ENCODE measurements at places on chromosomes 7 and 10. TPM values are rescaled to one million over a fixed set of nuclear protein-coding genes. Genes with fewer than 3 reads are reported as not detected.

GRCh38 chr10:70234668-70235447 lies 1.6 kb upstream of the PPA1 start:
- H3K4me3 ChIP-seq = peak overlapping the region; percentile 34
- H3K4me1 ChIP-seq = peaks cover 28% of the 10 kb centered on the region
- H3K36me3 ChIP-seq = peaks cover 9% of the 10 kb centered on the region
- no peaks in the 10 kb centered on the region for H3K27me3 ChIP-seq

DNA sequence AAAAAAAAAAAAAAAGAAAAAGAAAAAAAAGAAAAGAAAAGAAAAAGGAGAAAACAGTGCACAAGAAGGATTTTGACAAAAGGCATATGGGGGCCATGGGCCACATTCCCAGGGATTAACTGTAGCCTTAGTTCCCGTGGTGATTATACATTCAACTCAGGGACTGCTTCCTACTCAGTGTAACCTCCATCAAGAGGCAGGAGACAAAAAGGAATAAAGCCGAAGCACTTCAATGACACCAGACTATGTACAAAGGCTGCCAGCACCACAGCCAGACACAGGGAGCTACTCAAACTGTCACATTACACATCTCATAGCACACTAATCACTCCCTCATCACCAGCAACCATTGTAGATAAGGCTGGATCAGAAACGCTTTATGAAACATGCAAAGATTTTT lies 5.1 kb upstream of the PMPCB start:
- H3K4me1 ChIP-seq = peaks cover 13% of the 10 kb centered on the region
- H3K4me3 ChIP-seq = no peak overlapping the region
- H3K27ac ChIP-seq = no peak overlapping the region
- no peak for DNase-seq
- H3K27me3 ChIP-seq = peaks cover 14% of the 10 kb centered on the region

GRCh38 chr10:35699848-35700486 lies 57.9 kb upstream of the FZD8 start:
- DNase-seq = no peak
- H3K4me3 ChIP-seq = no peak overlapping the region
- no peaks in the 10 kb centered on the region for H3K27me3 ChIP-seq

DNA sequence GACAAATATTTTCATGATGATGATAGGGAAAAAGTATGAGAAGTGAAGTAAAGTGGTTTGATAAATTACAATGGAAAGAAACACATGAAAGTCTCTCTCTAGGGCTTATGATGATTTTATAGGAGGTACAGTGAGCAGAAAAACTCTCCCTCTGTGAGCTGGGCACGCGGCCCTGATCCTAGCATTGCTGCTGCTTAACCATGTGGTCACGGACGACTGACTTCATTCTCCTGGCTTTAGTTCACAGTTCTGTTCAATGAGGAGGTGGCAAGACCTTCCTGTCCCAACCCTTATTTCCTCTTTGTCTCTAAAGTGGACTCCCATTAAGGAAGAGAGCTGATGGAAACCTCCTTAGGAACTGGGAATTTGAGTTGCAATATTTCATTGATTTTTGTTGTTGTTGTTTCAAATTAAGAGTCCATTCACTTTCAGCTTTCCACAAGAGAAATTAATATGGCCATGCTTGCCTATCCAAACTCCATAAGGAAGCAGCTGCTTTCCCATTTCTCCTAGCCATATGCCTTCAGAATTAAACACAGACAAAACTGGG lies 8.2 kb upstream of the PON3 start:
- H3K27me3 ChIP-seq = peaks cover 2% of the 10 kb centered on the region
- H3K27ac ChIP-seq = no peak overlapping the region
- no peak overlapping the region for H3K4me3 ChIP-seq

DNA sequence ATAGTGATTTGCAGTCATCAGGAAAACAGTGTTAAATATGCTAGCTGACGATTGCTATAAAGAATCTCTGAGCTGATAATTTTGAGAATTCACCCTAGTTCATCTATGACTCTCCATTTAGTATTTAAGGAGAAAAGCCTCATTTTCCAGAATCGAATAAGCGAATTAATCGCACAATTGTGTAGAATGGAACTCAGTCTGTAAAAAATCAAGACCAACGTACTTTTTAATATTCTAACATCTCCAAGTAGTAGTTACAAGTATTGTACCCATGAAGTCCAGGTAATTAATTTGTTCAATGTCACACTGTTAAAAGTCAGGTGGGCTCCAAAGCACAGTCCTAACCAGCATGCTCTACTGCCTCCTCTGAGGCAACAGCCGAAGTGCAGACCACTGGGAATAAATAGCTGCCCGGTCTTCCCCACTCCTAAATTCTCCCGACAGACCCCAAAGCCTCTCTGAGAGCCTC lies 380 bp upstream of the AGBL3 start:
- peak overlapping the region; percentile 93 for H3K27ac ChIP-seq
- peaks cover 29% of the 10 kb centered on the region for H3K4me1 ChIP-seq
- H3K36me3 ChIP-seq = peaks cover 17% of the 10 kb centered on the region
- no peaks in the 10 kb centered on the region for H3K27me3 ChIP-seq
- peak overlapping the region; percentile 97 for H3K4me3 ChIP-seq
- no peak for DNase-seq

GRCh38 chr7:42096268-42096667 lies 140.7 kb downstream of the GLI3 start:
- H3K27ac ChIP-seq = no peak overlapping the region
- no peaks in the 10 kb centered on the region for H3K27me3 ChIP-seq
- H3K4me1 ChIP-seq = no peaks in the 10 kb centered on the region
- H3K4me3 ChIP-seq = no peak overlapping the region

DNA sequence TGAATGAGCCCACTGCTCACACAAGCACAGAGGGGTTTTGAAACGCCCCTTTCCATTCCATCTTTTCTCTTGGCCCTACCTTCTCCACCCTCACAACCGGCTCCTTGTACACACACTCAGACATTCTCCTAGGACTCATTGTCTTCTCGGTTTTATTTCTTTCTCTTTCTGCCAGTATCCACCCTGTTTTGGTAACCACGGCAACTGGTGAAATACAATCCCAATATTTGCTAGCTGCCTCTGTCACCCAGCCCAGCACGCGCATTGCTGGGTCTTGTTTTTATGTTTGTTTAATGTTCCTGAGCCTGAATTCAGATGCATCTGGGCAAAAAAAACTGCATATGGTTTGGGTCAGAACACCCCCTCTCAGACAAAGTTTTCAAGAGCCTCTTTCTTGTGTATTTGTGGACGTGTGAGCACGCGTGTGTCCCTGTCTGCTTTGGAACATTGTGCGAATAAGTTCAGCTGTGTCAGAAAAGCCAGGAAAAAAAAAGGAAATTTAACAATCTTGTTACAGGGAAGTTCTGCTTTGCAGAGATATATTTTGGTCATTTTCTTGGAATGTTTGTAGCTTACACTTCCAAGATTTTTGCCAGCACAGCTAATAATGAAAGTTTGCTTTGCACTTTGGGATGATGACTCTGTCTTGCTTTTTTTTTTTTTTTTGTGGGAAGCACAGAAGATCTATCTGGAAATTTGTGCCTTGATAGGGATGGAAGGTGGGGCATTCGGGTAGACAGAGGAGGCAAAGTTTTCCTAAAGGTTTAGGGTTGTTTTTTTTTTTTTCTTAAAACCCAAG lies 225.9 kb downstream of the TRIL start:
- no peaks in the 10 kb centered on the region for H3K4me1 ChIP-seq
- no peak overlapping the region for H3K4me3 ChIP-seq
- H3K27ac ChIP-seq = no peak overlapping the region
- H3K27me3 ChIP-seq = no peaks in the 10 kb centered on the region
- DNase-seq = no peak

DNA sequence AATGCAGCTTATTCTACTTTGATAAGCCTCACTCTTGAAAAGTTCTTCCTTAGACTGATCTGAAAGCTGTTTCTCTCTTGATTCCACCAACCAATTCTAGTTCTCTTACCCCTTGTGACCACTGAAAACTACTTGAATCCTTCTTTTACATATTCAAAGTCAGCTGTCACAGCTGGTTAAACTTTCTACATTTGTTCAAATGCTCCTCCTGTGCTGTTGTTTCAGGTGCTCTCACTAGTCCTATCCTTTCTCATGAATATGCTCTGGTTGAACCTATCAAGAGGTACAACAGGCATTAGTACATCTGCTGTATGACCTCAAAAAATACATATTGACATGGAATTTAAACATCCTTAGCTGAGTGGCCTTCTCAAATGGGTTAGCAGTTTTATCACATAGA lies 91.5 kb downstream of the MYO3A start:
- H3K27ac ChIP-seq = no peak overlapping the region
- no peaks in the 10 kb centered on the region for H3K4me1 ChIP-seq
- DNase-seq = no peak
- no peak overlapping the region for H3K4me3 ChIP-seq

DNA sequence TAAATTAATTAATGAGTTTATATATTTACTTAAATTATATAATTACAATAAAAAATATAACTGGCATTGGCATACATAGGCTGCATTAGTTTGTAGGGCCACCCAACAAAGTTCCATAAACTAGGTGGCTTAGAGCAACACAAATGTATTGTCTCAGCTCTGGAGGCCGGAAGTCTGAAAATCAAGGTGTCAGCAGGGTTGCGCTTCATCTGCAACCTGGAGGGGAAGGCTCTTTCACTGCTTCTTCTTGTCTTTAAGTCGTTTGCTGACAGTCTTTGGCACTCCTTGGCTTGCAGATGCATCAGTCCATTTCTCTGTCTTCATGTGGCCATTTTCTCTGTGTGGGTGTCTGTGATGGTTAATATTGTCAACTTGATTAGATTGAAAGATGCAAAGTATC lies 6.1 kb upstream of the BLVRA start:
- peaks cover 17% of the 10 kb centered on the region for H3K27me3 ChIP-seq
- no peak overlapping the region for H3K4me3 ChIP-seq

DNA sequence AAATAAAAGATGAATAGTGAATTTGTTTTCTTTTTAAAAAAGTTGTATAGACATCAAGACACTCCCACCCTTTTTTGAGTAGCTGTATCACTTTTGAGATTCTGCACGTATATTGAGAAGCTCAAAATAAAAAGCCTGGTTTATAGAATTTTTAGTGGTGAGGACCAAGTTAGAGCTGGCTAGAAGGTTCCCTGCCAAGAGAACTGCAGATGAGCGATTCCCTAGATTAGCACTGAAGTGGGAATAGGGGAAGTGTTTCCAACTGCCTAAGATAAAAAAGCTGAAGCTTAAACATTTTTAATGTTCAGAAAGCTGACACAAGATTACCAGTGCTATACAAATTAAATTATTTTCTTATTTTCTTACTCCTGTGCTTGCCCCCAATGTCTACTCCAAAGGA lies 135.7 kb upstream of the TMEM229A start:
- H3K27ac ChIP-seq = no peak overlapping the region
- H3K36me3 ChIP-seq = no peaks in the 10 kb centered on the region
- no peak overlapping the region for H3K4me3 ChIP-seq
- H3K4me1 ChIP-seq = no peaks in the 10 kb centered on the region

DNA sequence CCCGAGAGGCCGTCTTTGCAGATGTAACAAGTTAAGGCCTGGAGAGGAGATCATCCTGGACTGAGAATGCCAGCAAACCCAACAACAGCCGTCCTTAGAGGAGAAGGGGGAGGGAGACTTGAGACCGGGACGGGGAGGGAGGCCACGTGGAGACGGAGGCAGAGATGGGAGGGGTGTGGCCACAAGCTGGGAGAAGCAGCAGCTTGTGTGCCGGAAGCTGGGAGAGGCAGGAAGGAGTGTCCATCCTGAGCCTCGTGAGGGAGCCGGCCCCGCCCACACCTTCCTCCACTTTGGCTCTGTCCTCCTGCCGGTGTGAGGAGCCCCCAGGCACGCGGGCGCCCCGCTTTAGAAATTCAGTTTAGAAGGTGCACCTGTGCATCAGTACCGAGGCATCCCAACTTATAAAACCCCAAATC lies 95.7 kb downstream of the DNAJB6 start:
- no peak overlapping the region for H3K27ac ChIP-seq
- peaks cover 16% of the 10 kb centered on the region for H3K27me3 ChIP-seq
- H3K36me3 ChIP-seq = no peaks in the 10 kb centered on the region

DNA sequence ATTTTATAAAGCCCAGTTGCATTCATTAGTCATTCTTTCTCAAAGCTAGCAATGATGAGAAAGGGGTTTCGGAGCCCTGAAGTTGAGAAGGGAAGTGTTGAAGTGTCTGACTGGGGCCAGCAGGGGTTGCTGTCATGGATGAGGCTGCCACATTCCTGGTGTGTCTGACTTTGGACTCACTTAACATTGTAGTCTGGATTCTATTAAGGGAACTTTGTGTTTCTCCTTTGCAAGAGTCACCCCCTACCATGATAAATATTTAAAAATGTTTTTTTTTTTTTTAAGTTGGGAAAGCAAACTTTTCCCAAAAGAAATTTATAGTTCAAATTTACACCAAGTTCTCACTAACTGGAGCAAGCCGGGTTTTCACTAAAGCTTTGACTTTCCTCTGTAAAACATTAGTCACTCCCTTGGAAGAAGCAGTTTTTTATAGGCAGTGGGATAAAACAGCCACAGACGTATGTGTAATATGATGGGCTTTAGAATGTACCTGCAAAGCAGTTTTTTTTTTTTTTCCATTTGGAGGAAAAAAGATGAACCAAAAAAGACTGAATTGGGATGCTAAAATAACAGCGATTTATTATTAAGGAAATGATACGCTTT lies 243.6 kb downstream of the TWIST1 start:
- H3K36me3 ChIP-seq = no peaks in the 10 kb centered on the region
- H3K4me1 ChIP-seq = no peaks in the 10 kb centered on the region
- H3K4me3 ChIP-seq = no peak overlapping the region
- no peak overlapping the region for H3K27ac ChIP-seq
- DNase-seq = no peak
- no peaks in the 10 kb centered on the region for H3K27me3 ChIP-seq

- H3K36me3 ChIP-seq = peaks cover 2% of the 10 kb centered on the region
- DNase-seq = no peak
- no peak overlapping the region for H3K4me3 ChIP-seq
- peaks cover 11% of the 10 kb centered on the region for H3K4me1 ChIP-seq
- H3K27me3 ChIP-seq = peaks cover 69% of the 10 kb centered on the region
Measured at GRCh38 chr10:114031073-114031972, 12.3 kb upstream of the ADRB1 start.

DNA sequence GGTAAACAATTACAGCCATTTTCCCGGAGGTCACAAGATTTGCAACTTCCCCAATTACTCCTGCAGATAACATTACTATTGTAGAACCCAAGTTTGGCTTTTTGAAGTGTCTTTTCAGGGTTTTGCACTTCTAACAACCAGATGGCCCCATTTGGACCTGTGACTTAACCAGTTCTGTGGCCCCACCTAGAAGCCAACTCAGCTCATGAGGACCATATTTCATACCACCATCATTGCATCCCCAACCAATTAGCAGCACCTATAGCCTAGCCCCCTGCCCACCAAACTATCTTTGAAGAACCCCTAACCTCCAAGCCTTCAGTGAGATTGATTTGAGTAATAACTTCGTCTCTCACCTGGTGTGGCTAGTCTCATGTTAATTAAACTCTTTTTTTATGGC lies 51.3 kb upstream of the WDR11 start:
- DNase-seq = no peak
- H3K27ac ChIP-seq = no peak overlapping the region
- no peaks in the 10 kb centered on the region for H3K27me3 ChIP-seq

The GRID2IP gene
- 0.26 TPM for total RNA-seq

The BAIAP2L1 gene
- 1.4 TPM for total RNA-seq

The HOXA6 gene
- total RNA-seq = not detected

The CNPY1 gene
- not detected for total RNA-seq

The SAP25 gene
- total RNA-seq = 26.3 TPM

The GIMAP1 gene
- total RNA-seq = 12.4 TPM

The PHYH gene
- 13.6 TPM for total RNA-seq

The FKBP6 gene
- not detected for total RNA-seq

The CEP41 gene
- total RNA-seq = 22.0 TPM

The LGI1 gene
- total RNA-seq = not detected
